NCI-H1105 (cell line): ENCODE measurements at places on chromosomes 2 and 18.

DNA sequence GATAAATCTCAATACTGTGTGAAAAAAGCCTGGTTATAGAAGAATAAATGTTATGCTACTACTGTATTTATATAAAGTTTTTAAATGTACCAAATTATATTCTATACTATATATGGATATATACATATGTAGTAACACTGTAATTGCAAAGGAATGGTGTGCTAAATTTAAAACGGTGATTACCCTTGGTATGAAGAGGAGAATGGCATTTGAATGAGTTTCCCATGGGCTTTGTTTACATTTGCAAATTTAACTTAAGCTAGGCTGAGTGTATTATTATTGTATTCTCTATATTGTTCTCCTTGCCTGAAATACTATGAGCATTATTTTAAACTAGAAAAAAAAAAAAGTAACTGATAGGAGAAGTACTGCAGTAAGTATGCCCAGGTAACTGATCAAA lies 4.7 kb upstream of the SP3 start:
- no peak for DNase-seq

DNA sequence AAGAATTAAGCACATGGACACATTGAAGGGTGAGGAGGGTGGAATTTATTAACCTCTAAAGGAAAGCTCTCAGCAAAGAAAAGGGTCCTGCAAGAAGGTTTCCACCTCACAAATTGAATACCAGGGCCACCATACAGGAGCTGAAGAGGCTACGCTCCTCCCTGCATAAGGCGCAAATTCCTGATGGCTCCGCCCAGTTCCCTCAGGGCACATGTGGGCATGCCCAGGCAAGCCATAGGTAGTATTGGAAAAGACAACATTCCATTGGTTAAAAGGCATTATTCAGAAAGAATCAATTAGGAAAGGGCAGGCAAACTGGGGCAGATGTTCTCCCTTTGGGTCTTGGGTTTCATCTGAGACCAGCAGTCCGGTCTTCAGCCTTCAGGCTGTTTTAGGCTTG lies 161.2 kb downstream of the PTPRM start:
- no peak for DNase-seq

DNA sequence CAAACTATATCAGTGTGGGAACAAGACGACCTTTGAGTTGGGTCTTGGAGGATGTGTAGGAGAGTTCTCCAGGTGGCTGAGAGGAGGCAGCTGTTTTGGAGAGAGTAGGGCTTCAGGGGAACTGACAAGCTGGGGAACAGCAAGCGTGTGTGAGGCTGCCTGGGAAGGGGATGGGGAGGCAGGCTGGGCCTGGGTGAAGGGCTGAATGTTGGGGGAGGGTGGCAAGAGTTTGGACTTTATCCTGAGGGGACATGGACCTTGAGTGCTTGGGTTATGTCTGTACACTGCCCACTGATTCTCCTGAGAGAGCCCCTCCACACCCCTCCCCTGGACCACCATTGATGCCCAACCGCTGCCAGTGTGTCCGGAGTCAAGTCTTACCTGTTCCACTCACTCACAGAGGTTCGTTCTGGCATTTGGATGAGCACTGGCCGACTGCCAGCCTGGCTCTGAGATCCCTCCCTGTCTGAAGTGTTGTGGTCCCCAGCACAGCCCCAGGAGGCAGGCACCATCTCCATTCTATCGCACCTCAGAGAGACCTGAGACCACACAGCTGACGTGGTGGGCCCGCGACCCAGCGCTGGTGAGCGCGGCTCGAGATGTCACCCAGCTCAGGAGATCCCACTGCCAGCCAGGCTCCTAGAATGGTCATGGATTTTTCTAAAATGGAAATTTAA lies 59.5 kb downstream of the DCDC2C start:
- DNase-seq: no peak

DNA sequence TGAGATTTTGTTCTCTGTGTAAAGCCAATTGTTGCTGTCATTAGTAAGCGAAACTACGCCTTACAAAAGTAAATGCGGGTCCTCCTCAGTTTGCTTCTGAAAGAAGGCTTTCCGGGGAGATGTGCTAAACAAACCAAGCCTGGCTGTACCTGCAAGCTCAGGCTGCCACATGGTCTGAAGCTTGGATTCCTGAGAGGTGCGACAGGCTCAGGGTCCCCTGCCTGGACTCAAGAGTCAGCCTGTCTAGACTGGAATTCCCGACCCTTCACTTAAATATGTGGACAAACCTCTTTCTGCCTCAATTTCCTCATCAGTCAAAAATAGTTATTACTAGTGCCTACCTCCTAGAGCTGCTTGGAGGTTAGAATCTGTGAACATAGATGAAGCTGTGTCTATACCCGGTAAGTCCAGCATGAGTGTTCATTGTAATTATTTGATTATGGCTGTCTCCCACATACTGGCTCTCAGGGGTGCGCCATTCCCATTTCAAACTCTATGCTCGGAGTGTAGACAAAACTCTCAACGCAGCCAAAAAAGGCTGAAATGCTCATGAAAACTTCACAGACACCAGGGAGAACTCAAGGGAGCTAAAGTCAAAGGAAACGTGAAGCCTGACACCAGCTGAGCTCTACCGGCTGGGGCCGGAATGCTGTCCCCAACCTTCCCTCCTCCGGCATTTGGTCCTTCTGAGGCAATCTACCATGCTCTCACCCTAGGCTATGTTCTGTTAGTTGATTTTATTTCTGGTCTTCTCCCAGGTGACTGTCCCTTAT lies 31.4 kb downstream of the SOWAHC start:
- no peak for DNase-seq

GRCh38 chr2:128591861-128592822 lies 273.5 kb upstream of the HS6ST1 start:
- DNase-seq: no peak

- DNase-seq: peak; percentile 48
These were observed 74.5 kb upstream of the YPEL5 start for GRCh38 chr2:30072250-30072842.

GRCh38 chr2:17845806-17846205 lies 29.5 kb downstream of the MSGN1 start:
- no peak for DNase-seq
